ENCODE measurements at places on chromosomes 1 and 21.

- no peak for DNase-seq
Observed at GRCh38 chr1:162279136-162279498, 97.5 kb downstream of the SPATA46 start.

DNA sequence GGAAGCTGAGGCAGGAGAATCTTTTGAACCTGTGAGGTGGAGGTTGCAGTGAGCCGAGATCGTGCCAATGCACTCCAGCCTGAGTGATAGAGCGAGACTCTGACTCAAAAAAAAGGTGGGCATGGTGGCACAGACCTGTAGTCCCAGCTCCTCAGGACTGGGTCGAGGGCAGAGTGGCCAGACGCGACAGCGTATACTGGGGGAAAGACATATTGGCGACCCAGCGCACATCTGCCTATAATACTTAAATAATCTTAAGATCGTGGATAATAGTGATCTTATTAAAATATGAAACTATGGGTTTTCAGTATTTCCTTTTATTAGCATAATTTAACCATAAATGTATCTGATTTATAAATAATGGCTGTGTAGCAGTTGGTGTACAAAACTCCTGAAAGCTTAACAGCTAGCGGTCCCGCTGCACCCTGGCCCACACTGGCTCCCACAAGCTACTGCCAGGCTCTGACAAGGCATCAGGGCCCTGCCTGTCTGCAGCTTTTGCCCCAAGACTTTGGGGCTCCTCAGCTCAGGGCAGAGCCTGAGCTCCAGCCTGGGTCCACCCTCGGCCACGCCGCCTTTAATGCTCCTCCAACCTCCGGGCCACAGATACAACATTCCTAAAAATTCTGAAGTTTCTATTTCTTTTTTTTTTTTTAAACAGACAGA is 2.7 kb upstream of the AURKAIP1 start:
- no peak for DNase-seq

DNA sequence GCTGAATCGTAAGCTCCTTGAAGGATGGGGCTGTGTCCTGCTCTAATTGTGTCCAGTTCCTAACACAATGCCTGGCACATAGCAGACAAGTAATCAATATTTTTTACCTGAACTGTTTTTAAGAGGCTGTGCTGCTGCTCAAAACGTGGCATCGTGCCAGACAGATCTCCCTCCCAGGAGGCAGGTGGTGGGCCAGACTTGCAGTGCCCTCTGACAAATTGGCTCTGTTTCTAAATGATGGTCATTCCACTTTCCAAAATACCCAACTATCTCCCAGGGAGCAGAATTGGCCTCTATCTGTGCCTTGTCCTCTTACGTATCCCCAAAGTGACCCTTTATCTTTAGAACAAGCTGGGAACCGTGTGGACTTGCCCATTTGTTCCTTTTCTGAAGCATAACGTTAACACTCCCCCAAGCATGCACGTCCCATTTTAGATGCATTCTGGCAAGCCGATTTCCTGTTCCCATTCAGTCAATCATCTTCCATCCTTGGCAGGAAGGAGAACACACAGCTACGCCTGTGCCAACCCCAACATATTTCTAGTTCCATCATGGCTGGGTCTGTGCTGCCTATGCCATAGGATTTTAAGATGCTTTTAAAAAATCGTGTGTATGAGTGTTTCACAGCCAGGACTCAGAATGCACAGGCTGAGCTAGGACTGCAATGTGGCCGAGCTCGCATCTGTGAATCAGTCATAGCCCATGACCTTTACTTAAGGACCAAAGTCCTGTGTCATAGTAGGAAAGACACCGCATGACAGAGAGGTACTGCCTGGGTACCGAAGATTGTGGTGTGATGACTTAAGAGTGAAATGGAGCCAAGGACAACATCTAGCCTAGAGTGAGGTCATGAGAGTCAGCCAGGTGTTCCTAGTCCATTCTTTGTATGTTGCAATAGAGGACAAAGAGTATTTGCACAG is 408.6 kb downstream of the PRDM2 start:
- DNase-seq: no peak

DNA sequence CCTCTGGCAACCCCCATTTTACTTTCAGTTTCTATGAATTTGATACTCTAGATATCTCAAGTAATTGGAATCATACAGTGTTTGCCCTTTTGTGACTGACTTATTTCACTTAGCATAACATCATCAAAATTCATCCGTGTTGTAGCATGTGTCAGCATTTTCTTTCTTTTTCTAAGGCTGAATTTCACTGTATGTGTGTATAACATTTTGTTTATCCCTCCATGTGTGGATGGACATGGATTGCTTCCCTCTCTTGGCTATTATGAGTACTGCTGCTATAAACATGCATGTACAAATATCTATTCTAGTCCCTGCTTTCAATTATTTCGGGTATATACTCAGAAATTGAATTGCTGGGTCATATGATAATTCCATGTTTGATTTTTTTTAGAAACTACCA is 97.3 kb downstream of the MAP3K21 start:
- DNase-seq: no peak

GRCh38 chr1:89069951-89070350 is 4.9 kb upstream of the GBP1 start:
- DNase-seq: no peak

GRCh38 chr1:186282466-186282865 is 92.6 kb downstream of the TPR start:
- no peak for DNase-seq

DNA sequence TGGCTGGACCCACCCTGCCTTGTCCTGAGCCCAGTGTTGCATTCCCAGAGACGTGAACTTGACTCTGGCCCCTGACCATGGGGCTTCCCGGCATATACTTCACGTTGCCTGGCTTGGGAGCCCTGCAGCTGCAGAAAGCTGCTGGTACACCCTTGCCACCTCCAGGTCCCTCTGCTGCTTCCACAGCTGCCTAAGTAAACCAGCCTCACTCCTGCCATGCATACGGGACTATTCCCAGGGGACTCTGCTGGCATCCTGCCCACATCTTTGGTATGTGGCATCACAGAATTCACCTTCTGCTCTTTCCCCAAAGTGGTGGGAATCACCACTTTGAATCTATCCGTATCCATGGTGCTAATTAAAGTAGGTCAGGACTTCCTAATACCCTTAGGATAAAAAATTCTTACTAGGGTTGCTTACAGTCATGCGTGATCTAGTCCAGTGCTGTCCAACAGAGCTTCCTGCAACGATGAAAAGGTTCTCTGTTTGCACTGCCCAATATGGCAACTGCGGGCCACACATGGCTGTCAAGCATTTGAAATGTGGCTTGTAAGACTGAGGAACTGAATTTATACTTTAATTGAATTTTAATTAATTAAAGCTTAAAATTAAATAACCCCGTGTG is 203.0 kb downstream of the GRIK3 start:
- DNase-seq: no peak

DNA sequence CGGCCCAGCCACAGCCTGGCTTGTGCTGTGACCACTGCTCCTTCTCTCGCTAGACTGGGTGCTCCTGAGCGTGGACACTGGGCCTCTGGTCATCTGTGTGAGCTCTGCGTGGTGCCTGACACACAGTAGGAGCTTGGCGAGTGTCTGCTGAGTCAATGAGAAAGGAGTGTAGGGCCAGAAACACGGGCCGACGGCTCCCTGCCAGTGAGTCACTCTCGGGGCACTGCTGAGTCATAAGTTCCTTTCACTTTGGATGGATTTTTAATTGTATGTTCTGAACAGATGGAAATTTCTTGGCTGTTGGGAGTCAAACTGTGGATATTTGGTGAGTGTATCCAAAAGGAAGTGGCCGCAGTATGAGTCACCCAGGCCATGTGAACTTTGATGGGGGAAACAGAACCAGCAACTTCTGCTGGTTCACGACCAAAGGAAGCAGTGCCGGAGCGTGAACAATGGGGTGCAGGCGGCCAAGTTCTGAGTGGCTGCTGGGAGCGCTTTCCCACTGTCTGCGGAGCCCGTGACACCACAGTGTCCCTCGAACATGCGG is 41.0 kb upstream of the COL18A1 start:
- DNase-seq: no peak

DNA sequence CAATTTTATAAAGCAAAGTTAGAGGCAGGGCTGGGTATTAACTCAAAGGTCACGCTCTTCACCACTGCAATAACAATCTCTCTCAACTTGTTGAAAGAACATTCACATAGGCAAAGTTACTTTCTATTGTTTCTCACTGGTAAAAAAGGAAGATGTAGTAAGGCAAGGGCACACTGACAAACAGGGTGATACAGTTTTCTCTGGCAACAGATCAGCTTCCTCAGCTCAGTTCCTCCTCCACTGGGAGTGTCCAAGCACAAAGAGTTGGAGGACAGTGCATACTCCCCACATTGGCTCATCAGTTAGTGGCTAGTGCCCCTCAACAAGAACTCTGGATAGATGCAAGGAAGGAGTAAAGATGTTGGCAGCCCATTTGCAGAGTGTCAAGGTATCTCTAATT is 3.7 kb downstream of the PLPPR4 start:
- no peak for DNase-seq

DNA sequence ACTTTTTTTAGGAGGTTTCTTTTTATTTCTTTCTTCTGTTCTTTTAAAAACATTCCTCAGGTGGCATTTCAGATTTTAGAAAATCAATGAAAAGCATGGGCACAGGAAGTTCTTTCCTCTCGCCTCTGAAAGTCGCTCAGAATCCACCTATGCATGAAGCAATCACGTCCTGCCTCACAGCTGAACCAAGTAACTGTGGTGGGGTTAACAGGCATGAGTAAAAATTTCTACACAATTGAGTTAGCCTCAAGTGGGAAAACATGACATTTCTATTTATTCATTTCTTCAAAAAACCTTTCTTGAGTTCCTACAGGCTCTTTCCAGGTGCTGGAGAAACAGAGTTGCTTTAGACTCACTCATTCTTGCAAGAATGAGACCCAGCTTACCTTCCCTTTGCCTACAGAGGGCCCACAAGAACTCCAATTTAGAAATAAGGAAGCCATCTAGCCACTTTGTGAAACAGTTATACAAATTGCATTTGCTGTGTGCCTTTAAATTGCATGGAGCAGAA is 508.9 kb upstream of the PKN2 start:
- DNase-seq: no peak

DNA sequence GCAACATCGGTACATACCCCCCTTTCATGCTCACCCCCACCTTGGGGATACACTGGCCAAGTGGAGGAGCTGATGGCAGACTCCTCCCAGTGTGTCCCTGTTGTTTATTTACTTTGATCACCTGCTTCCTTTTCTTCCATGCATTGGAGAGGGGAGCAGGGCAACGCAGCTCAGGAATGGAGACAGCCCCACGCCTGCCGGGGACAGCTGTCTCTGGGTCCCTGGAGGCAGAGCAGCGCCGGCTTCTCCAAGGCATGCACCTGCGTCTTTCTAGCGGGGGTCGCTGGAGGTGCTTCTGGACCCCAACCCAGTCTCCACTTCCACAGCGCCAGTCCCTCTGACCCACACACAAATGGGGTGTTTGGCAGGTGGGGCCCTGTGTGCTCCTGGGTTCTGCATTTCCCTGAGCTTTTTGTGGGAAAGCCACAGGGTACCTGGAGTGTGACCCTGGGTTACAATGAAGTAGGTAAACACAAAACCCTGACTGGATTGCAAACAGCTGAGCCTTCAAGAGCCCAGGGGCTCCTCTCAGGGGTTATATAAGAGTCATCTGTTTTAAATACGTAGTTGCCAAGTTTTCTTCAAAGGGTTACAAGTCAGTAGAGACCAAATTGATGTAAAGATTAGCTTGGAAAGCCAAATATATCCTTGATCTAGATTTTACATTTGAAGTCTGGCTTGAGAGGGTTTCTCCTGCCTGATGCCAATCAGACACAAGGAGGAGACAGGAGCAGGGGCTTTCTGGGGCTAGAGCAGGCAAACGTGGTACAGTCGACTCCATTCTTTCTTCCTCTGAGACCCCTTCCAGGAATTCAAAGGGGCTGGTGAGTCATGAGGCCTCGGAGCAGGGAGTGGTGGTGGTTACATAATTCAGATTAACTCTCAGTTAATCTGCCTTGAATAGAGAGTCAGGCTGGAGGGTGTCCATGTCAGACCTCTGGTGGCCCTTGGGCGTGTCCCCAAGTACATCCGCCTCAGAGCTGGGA is 4.5 kb downstream of the AJAP1 start:
- no peak for DNase-seq

DNA sequence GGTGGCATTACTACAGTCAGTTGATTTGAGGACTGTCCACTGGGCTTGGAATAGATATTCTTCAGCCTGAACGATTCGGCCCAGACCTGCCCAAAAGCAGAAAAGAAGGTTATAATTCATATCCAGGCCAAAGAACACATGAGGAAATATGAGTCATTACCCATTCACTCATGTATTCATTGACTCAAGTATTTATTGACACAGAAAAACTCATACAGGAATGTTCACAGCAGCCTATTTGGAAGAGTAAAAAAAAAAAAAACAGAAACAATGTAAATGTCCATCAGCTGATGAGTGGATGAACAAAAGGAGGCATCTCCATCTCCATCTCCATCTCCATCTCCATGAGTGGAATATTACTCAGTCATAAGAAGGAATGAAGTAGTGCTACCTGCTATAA is 15.9 kb downstream of the ZMYND12 start:
- no peak for DNase-seq

- DNase-seq: no peak
Observed at GRCh38 chr1:65942476-65942875, 149.8 kb downstream of the PDE4B start.

Measured in cortex of kidney (tissue), 1 donor.